Activated CD4-positive, alpha-beta T cell treated with anti-CD3 and anti-CD28 coated beads, Interleukin-2, amount 10 ng/mL, durations not matched to agents 7 days and 5 days (primary cell): ENCODE measurements at places on chromosomes 4 and X.

- no peak for DNase-seq
These were observed 41.9 kb upstream of the PDGFRA start for GRCh38 chr4:54187148-54187547.

GRCh38 chr4:120158046-120158445 lies 91.4 kb upstream of the MAD2L1 start:
- no peak for DNase-seq

DNA sequence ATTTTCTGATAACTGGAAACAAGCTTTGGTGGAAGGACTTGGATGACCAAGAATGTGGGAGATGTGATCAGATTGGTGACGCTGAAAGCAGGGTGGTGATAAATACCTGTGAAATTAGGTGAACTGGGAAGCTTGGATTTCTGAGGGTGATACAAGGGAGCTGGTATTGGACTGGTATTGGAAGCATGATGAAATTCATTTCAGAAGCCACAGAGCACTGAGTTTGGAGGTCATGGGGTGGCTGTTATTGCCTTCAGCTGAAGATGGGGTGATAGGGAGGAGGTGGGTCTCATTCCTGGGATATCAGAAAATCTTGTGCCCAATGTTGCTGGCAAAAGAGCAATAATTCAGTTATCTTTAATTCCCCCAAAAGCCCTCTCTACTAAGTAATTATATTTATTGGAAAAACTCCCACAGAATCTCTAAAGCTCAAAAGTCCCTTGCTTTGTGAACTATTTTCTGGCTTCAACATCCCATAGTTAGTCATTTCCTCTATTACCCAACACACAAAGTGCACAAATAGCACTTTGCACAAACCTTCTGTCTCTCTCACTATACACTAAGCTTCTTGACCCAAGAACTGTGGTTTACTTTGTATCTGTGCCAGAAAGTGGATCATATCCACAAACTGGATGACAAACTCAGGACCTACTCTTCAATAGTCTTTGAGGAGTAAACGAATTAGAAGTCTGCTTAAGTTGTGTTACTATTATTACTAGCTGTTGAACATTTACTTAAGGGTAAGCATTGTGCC lies 23.1 kb upstream of the CAMK2D start:
- DNase-seq, result no peak

DNA sequence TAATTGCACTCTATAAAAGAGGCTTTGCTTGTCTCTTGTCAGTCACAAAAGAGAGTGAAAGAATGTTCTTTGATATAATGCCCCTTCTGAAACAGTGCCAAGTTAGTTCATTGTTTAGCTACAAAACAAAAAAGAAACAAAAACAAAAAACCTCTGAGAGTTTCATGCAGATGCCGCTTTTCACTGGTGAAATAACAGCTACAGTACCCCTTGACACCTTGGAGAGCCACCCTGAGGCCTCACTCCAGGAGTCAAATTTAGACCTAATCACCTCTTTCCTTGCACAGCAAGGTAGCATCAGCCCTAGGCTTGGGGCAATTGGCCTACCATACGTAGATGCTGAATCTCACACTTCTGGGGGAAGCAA lies 185.2 kb downstream of the UNC5C start:
- no peak for DNase-seq

DNA sequence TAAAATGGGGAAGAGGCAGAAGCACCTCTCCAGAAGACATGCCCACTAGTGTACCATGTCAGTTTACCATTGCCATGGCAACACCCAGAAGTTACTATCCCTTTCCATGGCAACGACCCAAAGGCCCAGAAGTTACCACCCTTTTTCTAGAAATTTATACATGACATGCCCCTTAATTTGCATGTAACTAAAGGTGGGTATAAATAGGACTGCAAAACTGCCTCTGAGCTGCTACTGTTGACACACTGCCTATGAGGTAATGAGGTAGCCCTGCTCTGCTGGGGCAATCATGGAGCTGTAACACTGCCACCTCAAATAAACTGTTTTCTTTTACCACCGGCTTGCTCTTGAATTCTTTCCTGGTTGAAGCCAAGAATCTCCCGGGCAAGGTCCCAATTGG lies 13.9 kb upstream of the BEX4 start:
- no peak for DNase-seq

- no peak for DNase-seq
These were observed 307.9 kb downstream of the C4orf33 start for GRCh38 chr4:129403848-129404247.

GRCh38 chrX:78979789-78980464 lies 34.7 kb downstream of the P2RY10 start:
- peak; percentile 6 for DNase-seq

DNA sequence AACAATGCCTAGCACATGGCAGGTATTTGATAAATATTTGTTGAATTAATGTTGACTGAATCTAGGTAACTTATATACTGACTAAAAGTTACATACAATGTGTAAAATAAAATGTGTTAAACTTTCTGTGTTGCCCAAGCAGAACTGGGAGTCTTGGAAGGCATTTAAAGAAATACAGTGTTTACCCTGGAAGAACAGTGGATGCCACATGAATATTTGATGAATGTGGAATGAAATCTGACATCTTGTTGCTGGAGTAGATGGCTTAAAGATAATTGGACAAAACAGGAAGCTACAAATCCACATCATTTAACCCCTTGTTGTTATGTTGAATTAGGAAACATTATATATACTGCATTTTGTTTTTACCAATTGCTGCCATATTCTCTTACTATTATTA lies 39.9 kb upstream of the SCOC start:
- DNase-seq, result no peak

- DNase-seq, result no peak
These were observed 88.3 kb upstream of the MSX1 start for GRCh38 chr4:4771160-4771559.

DNA sequence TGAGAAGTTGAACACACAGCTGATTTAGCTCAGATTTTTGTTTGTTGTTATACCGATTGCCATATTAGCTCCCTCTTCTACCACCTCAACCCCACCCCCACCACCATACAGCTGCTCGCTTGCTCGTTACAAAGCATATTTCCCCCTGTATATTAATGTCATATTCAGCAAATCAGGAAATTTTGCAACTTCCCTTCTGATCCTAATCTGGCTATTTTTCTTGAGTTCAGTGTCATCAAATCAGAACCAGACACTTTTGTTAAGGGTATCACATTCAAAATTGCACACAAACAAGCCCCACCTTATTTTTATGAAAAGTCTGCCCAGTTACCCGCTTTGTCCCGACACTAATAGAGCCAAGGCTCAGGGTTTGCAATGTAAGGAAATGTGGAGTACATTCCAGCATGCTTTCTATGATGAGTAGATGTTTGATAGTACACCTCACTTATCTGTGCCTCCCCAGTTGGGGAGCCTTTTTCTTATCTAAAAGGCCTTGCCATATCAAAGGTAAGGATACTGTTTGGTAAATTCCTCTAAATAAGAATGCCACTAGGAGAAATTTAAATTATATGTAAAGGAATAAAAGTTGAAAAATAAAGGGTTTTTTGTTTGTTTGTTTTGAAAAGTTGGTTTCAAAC lies 212.2 kb downstream of the CBR4 start:
- DNase-seq, result no peak

DNA sequence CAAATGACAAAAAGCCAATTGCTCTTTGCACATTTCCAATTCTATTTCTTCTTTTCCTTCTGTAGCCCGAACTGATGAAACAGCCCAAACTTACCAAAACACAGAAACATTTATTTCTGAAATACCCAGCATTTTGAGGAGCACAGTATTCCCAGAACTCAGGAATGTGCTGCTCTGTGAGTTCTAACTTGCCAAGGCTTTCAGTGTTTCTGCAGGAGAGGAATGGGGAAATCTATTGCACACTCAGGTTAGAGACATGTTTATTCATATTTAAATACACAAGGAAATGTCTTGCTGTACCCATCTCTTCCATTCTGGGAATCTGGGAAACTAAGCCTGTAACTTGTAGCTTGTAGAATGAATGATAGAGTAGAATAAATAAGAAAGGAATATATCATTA lies 10.7 kb downstream of the TMPRSS11D start:
- DNase-seq, result no peak

DNA sequence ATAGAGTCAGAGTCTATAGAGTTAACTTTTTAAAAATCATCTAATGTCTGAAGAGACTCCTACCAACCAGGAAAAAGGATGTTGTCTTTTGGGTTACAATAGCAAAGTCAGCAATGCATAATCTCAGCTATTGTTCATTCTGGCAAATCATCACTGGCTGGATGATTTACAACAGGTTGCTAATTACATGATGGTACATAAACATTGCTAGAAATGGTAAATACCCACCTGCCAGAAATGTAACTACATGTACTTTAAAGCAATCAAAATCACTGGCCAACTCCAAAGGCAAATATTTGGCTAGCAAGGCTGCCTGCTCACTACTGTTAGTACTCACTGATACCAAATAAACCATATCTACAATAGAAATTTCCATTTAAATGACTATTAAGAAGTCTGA lies 91.1 kb downstream of the PPP3CA start:
- DNase-seq, result no peak

DNA sequence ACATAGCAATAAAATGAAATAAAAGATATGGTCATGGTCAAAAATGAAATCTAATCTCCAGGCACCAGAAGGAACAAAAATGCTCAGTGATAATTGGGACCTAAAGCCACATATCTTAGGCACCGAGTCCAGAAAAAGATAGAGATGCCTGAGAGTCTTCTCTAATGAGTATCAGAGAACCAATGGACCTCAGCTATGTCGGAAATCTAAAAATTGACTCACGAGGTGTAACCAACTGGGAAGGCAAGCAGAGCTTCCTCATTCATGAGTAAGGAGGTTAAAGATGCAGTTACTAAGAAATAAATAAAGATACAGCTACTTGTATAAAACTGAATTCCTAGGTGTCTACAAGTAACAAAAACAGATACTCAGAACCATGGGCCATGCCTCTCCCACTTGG lies 72.1 kb downstream of the KLHL34 start:
- no peak for DNase-seq

GRCh38 chrX:130593911-130594310 lies 192.1 kb downstream of the RBMX2 start:
- no peak for DNase-seq

DNA sequence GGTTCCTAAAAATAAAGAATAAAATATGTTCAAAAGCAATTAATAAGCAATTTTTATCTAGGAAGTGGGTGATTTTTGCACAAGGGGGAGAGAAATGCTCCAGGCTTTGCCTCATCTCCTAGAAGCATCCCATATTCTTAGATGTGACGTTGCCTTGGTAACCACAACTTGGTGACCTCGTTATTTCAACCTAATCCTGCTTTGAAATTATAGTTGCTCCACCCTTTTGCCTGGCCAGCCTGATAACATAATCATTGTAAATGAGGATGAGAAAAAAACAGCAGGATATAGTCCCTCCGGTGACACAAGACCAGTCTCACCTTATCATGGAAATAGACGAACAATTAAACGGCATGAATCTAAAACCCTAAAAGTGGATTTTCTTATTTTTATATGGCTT lies 194.4 kb downstream of the QDPR start:
- no peak for DNase-seq

GRCh38 chr4:172777729-172778431 lies 390.7 kb upstream of the GALNT7 start:
- no peak for DNase-seq

DNA sequence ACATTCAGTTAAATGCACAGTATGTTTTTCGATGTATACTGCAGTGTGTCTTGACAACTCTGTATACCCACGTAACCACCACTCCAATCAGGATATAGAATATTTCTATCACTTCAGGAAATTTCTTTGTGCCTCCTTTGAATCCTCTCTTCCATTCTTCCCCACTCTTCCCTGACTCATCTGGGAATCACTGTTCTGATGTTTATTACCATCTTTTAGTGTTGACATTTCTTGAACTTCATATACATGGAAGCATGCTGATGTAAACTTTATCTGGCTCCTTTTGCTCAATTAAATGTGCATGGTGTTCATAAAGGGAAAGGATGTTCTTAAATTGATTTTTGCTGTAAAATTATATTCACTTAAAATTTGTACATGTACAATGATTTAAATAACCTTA lies 319.9 kb downstream of the PCDH7 start:
- no peak for DNase-seq

DNA sequence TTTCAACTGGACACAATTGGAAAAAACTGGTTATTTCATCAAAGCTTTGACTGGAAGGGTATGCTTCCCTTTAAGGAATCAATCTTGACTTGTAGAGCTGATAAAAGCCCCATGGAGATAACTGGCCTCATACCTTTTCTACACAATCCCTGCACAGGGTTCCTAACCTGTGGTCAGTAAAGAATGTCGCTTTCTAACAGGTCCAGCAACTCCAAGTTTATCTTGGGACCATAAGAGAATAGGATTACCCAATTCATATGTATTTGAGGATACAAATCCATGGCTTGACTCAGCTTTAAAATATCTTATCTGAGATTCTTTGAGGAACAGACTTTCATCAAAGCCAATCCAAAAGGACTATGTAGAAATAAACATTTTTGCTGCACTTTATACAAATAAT lies 1399.8 kb upstream of the PABPC4L start:
- no peak for DNase-seq

DNA sequence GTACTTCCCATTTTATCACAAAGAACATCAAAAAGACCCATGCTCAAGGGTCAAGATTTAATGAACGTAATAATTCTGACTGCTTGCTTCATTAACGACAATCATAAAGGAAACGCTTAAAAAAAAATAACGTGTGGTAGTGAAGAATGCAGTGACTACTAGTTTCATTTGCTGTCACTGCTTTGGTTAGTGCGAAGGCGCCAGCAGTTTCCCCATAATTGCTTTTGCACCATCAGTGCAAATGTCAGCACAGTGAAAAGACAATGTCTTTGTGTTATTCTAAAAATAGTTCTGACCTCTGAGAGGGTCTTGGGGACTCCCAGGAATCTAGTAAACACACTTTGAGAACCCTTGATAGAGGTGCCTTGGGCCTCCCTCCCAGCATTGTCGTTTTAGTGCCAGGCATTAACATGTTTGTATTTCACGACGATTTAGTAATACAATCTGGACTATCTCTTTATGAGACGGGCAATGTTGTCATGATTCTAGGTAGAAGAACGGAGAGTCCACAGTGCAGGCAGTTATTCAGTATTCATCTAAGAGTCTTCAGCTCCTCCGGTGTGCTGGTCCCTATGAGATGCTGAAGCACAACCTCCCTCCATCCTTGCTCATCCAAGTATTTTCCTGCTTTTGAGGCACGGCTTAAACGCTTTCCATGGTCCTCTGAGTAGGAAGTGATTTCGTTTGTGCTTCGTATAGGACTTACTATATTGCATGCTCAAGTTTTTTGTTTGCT lies 71.0 kb downstream of the AFF1 start:
- peak; percentile 45 for DNase-seq

- peak; percentile 5 for DNase-seq
These were observed 286.9 kb upstream of the FGF16 start for GRCh38 chrX:77160301-77160700.

DNA sequence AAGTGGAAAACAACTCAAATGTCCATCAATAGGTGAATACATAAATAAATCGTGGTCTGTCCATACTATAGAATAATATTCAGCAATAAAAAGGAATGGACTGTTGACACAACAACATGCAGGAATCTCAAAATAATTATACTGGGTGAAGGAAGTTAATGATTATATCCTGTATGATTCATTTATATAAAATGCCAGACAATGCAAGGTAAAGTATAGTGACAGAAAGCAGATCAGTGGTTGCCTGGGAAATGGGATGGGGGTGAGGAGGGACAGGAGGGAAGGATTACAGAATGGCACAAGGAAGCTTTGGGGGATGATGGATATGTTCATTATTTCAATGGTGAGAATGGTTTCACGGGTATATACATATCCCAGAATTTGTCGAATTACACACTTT lies 12.3 kb downstream of the PYURF start:
- no peak for DNase-seq
